Renal pelvis (tissue), 12 donors: ENCODE measurements at places on chromosomes 3 and 15.

DNA sequence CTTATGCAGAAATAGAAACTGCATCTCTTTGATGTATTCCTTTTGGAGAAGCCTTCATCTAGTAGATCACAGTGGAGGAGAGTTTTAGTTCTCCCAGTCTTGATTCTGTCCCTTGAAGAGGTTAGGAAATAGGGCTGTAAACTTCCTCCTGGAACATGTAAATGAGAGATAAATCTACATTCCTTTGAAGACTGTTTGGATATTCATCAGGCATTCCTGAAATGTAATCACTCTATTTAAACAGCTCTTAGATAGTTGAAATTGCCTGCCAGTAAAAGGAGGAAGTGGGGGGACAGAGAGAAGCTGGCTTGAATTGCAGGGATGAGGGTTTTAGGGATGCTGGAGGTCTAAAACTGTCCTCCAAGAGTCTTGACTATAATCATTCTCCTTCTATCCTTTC is 254.3 kb upstream of the LRRC3B start:
- no peak for DNase-seq

GRCh38 chr15:62588938-62589670 is 424.0 kb upstream of the C2CD4B start:
- DNase-seq = no peak

- no peak for DNase-seq
Measured at GRCh38 chr3:72189339-72189738, 404.4 kb upstream of the PROK2 start.

DNA sequence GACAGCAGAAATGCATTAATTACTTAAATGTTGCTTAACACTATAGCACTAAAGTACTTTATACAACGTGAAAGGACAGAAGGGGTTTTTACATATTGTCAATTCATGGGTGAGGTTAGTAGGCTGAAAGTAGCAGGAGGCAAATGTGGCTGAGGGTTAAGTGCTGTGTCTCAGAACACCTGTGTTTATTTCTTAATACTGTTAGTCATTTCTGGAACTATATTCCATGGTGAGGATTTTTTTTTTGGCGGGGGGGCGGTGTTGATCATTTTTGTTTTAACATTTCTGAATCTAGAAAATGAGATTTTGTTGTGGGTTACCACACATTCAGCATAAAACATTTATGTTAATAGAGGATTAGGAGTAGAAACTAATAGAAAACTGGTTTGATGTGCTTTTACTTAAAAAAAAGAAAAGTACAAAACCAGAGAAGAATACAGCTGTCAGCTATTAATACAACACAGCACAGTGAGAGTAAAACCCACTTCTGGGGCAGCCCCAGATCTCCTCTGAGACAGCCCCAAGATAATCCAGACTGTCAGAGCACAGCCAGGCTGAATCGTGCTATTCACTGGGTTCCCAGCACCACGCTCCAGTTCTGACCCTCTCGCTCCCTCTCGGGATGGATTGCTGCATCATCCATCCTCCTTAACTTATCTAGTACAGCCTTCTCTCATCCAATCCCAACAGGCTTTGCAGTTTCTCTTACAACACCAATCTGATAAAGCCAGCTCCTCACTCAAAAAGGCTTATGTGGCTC is 307.7 kb downstream of the TUSC7 start:
- DNase-seq = no peak

- DNase-seq = no peak
Measured at GRCh38 chr3:63860776-63861175, 2.8 kb downstream of the THOC7 start.

- DNase-seq = no peak
Measured at GRCh38 chr3:192024751-192025150, 563.8 kb downstream of the PYDC2 start.

- no peak for DNase-seq
Measured at GRCh38 chr3:129616291-129616690, 9.8 kb upstream of the PLXND1 start.
